Fibroblast of skin of right quadriceps (primary cell): ENCODE measurements at places on chromosomes 2 and 18.
A peak's percentile ranks its signal among the peaks of the same experiment; 100 is the strongest.

GRCh38 chr2:54687595-54688152, 35.8 kb upstream of the EML6 start:
- DNase-seq = no peak

DNA sequence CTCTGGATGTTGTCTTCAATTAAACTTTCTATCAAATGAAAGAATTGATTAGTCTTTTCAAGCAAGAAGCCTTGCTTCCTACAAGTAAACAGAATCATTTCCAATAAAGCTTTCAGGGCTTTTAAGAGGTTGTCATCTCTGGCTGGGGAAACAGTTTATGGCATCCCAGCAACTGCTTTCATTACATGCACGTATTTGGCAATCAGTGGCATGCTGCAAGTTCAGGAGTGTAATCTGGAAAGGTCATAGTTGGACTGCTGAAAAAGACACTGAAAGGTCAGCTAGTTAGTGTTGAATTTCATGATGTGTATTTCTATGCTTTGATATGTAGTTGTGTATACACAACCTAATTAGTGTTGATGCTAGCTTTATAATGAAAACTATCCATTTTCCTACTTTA, 332.9 kb downstream of the DSC3 start:
- DNase-seq = no peak

- DNase-seq = no peak
Measured at GRCh38 chr2:105383432-105384166, 15.3 kb downstream of the FHL2 start.

DNA sequence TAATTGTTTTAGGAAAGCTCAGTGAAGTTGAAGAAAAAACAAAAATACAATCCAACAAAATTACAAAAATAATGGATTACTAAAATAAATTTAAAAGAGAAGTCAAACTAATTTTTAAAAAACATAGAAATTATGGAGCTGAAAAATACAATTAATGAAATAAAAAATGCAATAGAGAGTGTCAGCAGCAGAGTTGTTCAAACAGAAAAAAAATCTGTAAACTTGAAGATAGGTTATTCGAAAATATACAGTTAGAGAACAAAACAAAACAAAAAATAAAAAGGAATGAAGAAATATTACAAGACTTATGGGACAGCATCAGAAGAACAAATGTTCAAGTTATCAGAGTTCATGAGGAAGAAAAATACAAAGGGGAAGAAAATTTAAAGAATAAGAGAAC, 114.7 kb downstream of the GULP1 start:
- no peak for DNase-seq

- no peak for DNase-seq
Measured at GRCh38 chr18:75526038-75526437, 98.5 kb upstream of the SMIM21 start.

GRCh38 chr18:21761471-21762115, 21.0 kb downstream of the MIB1 start:
- no peak for DNase-seq

DNA sequence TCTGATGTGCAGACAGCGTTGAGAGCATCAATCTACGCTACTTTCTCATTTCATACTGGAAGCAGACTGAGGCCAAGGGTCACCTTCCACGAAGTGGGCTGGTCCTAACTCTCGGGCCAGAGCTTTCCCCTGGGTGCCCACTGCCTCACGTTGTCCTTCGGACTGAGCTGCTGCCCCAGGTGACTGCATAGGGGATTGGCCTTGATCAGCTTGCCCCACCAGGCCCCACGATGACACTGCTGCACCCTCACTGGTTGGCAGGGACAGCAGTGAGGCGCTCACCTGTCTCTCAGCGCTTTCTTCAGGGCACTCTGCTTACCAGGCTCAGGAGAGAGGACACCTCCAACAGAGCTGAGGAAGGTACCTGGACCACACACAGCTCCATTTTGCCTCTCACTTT, 47.3 kb downstream of the CABLES1 start:
- DNase-seq = no peak

- no peak for DNase-seq
Measured at GRCh38 chr2:88838165-88838635, 146.7 kb downstream of the RPIA start.

DNA sequence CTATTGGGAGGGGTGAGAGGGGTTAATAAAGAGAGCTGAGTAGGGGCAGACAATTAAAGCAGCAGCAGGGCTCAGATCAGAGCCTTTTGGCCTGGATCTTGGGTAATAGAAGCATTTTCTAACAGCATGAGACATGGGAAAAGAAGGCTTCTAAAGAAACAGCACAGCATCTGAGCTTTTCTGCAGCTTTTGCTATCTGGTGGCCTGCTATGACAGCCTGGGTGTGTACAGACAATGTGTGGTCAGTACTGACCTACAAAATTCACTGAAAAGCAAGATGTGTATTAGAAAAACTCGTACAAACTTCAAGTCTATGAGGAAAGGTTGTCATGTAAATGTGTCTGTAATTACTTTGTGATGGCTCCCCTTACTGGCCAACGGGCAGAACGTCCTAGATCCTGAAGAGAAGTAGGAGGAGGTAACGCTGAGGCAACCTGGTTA, 95.6 kb downstream of the GALNT3 start:
- peak; percentile 41 for DNase-seq

- DNase-seq = no peak
Measured at GRCh38 chr2:64277101-64277849, 133.1 kb upstream of the PELI1 start.

DNA sequence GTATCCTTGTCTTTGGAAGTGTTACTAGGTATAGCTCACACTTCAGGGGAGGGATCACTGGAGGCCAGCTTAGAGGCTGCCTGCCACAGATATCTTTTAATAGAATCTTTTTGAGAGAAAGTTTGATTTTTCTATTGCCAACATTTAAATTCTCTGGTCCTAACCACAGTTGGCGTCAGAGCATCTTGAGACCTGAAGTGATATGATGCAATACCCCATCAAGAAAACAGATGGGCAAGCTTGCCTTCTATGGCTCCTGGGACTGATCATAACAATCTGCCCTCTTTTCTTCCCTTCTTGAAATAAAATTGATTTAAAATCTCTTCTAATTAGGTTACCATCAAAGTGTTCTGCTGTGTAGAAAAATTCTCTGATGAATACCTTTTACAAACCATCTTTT, 105.5 kb upstream of the ACKR3 start:
- DNase-seq = peak; percentile 3
